NCI-H2227 treated with DMSO at 0.1 percent for 48 hours (cell line): ENCODE measurements at places on chromosomes 6 and 20.
A peak's percentile ranks its signal among the peaks of the same experiment; 100 is the strongest.

- peak; percentile 80 for DNase-seq
These were observed 37.6 kb upstream of the BLCAP start for GRCh38 chr20:37565134-37565811.

DNA sequence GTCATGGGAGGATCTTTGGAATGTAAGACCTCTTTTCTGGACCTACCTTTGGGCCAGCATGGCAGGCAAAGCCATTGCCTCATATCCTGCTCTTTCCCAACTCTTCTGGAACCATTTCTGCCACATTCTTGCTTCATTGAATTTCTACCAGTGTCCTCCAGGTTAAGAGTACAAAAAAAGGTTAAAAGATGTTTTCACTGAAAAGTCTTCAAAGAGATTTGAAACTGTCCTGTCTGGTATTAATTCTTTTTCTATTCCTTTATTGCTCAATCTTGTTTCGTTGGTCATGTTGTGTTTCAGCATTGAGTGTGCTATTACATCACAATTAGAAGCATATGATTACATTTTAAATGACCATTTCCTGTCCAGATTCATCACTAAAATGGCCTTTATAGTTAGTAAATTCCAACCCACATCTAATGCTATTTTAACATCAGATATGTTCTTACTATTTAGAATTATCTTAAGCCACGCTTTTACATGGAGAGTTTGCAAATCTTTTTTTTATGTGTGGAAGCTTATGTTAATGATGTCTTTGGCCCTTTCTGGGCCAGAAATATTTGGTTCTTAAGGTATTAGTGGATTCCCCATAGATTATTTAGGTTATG lies 450.9 kb downstream of the GJA1 start:
- no peak for DNase-seq

DNA sequence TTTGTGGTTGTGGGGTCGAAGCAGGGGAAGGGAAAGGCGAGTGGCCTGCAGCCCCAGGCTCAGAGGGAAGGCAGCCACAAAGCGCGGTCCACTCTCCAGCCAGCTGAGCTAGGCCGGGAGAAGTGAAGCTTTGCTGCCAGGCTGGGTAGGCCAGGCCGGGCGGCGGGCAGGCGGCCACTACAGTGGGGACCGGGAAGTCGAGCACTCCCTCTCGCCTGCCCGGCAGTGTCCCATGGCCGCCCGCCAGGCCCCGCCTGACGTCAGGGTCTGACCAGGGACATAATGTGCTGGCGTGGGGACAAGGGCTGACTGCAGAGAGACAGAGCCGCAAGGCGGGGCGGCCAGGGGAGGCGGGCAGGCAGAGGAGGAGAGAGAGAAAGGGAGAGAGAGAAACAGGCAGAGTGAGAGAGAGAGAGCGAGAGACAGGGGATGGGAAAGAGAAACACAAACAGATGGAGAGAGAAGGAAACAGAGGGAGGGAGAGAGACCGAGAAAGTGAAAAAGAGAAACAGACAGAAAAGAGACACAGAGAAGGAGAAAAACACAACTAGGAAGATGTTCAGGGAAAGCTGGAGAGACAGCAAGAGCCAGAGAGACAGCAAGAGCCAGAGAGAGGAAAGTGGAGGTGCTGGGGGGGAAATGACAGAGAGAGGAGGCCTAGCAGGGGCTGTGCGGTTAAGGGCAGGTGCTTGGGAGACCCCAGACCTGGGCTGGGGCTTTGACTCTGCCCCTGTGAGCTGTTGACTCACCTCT lies 94.5 kb upstream of the PTPN1 start:
- DNase-seq, result no peak

- no peak for DNase-seq
These were observed 24.8 kb downstream of the MAFB start for GRCh38 chr20:40663991-40664880.

GRCh38 chr6:105797983-105798453 lies 288.1 kb upstream of the PRDM1 start:
- no peak for DNase-seq

GRCh38 chr6:18360188-18360587 lies 27.0 kb upstream of the RNF144B start:
- DNase-seq, result no peak

- DNase-seq, result no peak
These were observed 112.8 kb downstream of the ADGRG6 start for GRCh38 chr6:142414462-142415250.

- DNase-seq, result no peak
These were observed 4.5 kb downstream of the DSP start for GRCh38 chr6:7546020-7546369.

DNA sequence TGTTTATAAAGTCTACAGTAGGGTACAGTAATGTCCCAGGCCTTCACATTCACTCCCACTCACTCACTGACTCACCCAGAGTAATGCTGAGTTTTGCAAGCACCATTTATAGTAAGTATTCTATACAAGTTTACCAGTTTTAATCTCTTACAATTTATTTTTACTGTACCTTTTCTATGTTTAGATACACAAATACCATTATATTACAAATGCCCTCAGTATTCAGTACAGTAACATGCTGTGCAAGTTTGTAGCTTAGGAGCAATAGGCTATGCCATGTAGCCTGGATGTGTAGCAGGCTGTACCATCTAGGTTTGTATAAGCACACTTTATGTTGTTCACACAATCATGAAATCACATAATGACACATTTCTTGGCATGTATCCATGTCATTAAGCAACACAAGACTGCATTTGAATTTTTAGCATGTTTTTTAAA lies 673.6 kb downstream of the CD109 start:
- DNase-seq, result no peak

DNA sequence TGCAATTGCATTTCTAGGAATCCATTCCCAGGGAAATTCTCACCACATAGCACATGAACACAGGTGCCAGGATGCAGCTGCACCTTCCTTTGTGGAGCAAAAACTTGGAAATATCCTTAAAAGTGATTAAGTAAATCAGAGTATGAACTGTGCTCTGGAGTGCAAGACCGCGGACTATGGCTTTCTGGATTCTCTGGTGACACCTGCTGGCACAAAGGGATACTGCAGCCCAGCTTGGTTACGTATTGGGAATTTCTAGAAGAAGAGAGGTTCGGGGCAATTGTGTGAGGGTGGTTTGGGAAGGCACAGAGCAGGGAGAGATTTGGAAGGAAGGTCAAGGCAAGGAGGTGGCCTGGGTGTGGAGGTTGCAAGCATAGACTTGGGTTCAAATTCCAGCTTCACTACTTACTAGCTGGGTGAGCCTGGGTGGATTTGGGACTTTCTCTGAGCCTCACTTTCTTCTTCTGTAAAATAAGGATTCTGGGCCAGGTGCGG lies 15.9 kb upstream of the PEDS1 start:
- DNase-seq, result peak; percentile 80

- DNase-seq, result no peak
These were observed 43.5 kb downstream of the AGPAT4 start for GRCh38 chr6:161230339-161230738.

- no peak for DNase-seq
These were observed 48.2 kb downstream of the IRF4 start for GRCh38 chr6:439641-440167.

DNA sequence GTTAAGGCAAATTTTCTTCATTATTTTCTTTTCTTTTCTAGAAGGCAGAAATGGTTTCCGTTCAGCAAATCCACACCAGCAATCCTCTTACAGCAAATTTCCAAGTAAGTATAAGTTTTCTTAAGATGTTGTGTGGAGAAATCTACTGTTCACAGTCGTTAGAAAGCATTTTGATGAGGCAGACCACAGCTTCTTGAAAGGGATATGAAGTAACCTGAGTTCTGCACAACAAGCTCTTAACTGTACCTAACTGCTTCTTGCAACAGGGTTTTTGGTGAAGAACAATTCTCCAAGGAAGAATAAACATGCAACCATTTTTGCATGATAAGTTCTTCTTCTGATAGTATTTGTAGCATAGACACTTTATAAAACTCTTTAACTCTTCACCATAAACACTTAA lies 45.3 kb upstream of the STXBP5 start:
- DNase-seq, result no peak

DNA sequence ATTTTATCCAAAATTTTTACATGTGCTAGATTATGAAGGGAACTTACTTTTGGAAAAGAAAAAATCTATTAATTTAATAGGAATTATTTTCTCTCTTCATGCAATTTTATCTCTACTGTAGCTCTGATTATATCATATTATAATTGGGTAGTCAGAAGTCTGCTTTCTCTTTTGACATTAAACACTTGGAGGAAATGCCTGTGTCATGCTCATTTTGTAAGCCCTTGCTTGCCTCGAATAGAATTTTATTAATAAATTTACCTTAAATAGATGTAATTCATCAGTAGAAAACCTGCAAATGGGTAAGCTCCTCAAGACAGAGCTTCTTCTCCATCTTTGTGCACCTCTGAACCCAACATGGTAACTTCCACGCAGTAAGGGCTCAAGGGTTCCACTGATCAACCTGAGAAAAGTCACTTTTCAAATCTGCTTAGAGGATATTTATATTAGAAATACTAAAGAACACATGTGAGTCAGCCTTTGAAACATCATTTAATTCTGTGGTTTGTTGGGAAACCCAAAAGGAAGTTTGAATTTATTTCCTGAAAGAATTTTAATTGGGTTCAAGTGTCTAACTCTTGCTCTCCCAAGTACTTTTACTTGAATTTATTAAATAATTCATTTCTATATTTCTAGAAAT lies 266.0 kb downstream of the ALDH8A1 start:
- no peak for DNase-seq

- peak; percentile 51 for DNase-seq
These were observed 57.4 kb downstream of the ARHGAP40 start for GRCh38 chr20:38658879-38659596.

- DNase-seq, result no peak
These were observed 41.9 kb upstream of the CTNNBL1 start for GRCh38 chr20:37651932-37652331.

DNA sequence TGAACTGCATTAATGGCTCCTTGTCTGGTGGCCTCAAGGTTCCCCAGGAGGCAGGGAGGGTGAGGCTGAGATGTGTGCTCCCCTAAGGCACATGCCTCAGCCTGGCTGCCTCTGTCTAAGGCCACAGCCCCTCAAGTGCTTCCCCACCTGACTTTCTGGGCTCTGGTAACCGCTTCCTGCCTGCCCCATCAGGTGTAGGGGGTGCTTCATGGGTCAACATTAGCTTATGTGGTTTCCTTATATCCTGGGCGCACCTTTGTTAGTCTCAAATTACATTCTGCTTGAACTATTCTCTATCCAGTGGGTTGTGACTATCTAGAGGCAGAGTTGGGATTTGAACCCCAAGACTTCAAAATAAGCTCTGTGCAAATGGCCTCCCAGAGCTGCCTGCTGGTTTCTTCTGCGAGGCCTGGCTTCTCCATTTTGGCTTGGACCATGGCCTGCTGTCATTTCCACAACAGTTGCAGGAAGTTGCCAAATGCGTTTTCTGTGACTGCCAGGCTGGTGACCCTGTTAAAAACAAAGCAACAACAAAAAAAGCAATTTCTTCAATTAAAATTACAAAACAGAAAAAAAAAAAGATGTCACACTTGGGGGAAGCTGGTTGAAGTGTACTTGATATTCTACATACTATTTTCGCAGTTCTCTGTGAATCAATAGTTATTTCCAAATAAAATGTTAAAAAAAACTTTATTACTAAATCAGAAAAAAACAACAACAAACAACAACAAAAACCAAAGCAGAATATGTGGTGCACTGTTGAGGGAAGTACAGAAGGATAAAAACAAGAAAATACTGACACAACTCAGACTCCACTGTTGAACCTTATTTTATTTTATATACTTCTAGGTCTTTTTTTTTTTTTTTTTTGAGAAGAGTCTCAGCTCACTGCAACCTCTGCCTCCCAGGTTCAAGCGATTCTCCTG lies 20.0 kb upstream of the ZNFX1 start:
- no peak for DNase-seq

DNA sequence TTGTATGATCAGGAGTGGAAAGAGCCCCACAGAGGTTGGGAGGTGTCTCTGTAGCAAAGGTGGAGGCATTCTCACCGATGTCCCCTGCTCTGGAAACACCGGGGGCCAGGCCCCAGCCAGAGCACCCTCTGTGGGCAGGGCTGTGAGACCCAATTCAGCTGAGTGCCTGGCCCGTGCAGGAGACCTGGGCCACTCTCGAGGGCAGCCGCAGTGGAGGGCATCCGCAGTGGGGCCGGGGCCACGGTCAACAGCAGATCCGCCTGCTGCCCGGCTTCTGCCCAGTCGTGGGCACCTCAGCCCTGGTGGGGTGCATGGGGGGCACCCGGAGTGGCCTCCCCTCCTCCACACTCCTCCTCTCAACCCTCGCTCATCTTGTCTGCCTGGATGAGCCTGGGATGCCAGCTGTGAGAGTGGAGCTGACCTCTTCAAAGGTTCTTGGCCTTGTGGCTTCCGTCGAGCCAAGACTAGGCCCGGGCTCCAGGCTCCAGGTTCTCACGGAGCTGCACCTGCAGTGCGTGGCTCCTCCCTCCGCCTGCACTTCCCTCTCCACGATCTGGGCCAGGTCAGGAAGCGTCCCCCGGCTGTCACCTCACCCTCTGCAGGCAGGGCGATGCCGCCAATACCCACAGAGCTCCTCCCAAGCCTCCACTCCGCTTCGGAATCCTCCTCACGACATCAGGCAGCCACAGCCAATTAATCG lies 134.8 kb downstream of the TAF4 start:
- DNase-seq, result no peak

DNA sequence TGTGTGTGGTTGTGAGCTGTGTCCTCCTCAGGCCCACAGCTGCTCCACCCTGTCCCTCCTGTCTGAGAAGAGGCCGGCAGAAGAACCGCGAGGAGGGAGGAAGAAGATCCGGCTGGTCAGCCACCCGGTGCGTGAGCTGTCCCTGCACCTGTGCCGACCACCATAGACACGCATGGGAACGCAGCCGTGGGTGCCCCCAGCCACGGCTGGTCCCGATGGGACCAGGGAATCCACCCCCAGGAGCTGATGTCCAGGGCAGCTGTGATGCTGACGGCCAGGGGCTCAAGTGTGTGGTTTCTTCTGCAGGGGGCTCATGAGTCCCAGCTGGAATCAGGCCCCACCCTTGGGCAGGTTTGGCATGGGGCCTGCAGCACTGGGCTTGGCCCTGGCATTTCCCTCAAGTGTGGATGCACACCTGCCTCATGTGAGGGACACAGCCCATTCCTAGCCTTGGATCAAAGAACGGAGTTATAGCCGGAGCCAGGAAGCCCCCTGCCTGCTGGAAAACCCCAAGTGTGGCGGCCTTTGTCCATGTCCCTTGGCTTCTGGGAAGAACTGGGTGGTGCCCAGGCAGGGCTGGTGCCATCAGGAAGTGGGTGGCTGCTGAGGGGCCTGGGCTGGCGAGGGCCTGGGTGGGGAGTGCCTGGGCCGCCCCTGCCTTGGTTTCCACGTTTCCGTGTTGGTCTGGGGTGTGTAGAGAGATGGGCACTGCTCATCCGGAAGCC lies 4.6 kb upstream of the TNFRSF6B start:
- no peak for DNase-seq

DNA sequence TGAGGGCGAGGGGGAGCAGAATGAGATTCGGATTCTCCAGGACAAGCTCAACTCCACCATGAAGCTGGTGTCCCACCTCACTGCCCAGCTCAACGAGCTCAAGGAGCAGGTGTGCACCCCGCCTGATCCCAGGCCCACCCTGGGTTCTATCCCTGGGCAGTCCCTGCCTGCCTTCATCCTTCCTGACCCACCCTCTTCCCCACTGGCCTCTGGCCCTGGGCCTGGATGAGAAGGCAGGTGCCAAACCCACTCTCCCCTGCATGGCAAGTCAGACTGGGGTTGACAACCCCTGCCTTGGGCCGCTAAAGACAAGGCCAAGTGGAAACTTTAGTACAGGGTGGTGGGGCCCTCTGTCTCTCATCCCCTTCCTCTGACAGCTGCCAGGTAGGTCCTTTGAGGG lies 16.5 kb downstream of the UQCC2 start:
- DNase-seq, result no peak
